CD4-positive, CD25-positive, alpha-beta regulatory T cell (primary cell): ENCODE measurements at places on chromosomes 1 and 21. TPM values are rescaled to one million over a fixed set of nuclear protein-coding genes. Genes with fewer than 3 reads are reported as not detected.

DNA sequence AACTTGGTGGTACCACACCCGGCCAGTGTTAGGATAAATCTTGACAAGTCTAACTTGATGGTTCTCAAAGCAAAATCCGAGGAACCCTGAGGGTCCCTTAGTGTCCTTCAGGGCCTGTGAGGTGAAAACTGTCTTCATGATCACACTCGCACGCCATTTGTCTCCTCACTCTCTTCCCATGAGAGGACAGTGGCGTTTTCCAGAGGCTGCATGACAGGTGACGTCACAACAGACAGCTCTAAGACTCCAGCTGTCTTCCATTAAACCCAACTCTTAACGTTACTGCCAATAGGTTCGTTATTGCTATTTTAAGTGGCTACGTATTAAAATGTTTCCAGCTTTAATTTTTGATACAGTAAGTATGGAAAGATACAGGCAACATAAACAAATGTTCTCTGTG is 13.8 kb downstream of the CFAP74 start:
- DNase-seq = no peak

- DNase-seq = no peak
Measured at GRCh38 chr1:211479624-211480023, 12.3 kb downstream of the RD3 start.

ZMYM4 gene
- polyA plus RNA-seq = 21.6 TPM

DNA sequence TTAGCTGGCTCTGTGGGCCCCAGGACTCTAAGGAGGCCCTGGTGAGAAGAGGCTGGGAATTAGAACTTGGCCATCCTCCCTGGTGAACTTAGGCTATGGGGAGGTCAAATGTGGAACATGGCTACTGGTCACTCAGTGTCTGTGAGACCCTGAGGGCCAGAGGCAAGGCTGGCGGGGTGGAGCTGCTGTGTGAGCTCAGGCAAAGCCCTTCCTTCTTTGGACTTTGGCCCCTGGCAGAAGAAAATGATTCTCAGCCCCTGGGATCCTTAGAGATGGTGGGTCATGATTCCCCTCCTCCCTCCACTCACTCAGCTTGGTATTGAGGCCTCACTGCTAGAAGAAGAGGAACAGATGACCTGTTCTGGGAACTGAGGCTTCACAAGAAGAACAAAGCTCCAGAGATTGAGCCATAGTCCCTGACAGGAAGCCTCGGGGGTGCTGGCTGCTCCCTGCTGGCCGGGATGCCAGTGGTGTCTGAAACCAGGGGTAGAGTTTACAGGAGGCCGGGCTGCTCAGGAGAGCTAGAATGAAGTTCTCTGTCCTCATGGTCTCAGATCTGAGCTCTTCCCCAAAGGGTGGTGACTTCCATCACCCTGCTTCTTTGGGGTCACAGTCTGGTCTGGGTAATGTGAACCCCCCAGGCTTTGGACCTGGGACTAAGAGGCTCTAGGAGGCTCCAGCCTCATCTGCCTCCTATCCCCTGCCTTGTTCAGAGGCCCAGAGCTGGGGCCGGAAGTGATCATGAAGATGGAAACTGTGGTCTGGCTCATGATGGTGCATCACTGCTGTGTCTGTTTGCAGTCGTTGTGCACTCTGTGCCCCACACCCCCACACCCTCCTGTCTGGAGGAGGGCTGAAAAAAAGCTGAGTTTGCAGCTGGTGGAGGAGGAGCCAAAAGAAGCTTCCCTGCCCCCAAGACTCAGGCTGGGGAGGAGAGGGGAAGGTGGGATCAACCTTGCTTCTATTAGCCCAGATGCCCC is 905 bp downstream of the BTBD19 start:
- peak; percentile 82 for DNase-seq

DNA sequence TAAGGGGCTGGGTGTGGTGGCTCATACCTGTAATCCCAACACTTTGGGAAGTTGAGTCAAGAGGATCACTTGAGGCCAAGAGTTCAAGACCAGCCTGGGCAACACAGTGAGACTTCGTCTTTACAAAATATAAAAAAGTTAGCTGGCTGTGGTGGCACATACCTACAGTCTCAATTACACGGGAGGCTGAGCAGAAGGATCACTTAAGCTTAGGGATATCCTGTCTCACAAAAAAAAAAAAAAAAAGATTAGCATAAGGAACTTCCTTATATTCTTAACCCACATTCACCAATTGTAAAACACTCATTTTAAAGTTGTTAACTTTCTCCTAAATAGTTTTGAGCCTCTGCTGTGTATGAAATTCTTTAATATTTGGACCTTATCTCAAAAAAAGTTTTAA is 53.1 kb downstream of the ABCD3 start:
- no peak for DNase-seq

RNF2 gene
- polyA plus RNA-seq = 25.4 TPM

- DNase-seq = peak; percentile 57
Measured at GRCh38 chr1:246492611-246493245, 14.4 kb downstream of the SMYD3 start.

AIRE gene
- polyA plus RNA-seq = 0.09 TPM

DNA sequence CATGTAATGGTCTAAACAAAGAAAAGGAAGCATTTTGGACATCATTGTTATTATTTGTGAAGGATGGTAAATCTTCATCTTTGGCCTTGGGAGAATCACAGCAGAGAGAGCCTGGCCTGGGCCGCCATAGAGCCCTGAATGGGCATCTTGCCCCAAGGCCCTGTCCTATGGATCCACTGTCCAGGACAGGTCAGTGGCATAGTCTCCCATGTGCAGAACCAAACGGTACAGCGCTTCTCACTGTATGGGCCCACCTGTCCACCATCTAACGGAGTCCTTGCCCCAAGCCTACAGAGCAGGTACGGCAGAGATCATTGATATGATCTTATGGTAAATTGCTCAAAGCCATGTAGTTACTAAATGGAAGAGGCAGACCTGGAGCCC is 185.7 kb downstream of the FOXD2 start:
- no peak for DNase-seq

DNA sequence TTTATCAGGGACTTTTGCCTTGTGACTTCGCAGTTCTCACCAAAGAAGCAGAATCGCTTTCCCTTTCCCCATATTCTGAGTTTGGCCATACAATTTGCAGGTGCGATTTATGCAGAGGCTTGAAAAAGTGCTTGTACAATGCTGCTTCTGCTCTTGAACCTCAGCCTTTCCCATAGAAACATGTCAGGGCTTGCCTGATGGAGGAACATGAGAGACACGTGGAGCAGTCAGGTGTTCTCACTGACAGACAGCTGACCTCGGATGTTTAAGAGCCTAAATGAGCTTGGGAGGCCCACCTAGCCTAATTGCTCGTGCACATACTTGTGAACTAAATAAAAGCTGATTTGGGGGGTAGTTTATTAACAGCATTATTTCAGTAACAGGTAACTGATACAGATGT is 290.0 kb downstream of the S1PR1 start:
- no peak for DNase-seq

DNA sequence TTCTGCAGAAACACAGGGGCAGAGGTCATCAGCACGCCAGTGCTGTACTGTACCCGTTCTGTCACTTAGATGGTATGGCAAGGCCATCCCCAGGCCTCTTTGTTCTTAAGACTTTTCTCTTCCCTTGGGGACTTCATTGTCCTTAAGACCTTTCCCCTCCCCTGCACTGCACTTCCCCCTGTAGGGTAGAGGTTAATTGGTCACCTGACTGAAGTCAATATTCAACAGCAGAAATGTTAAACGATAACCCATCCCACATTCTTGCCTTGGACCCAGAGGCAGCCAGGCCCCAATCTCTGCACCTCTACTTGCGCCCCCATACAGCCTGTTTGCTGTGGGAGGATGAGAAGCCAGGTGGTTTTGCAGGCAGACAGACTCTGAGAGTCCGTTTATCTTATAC is 10.2 kb downstream of the PHGDH start:
- DNase-seq = no peak

- no peak for DNase-seq
Measured at GRCh38 chr1:85090225-85090624, 41.9 kb upstream of the MCOLN3 start.

- DNase-seq = no peak
Measured at GRCh38 chr1:221522529-221522940, 219.4 kb downstream of the DUSP10 start.

LHX8 gene
- not detected for polyA plus RNA-seq

FALEC gene
- not detected for polyA plus RNA-seq

- DNase-seq = no peak
Measured at GRCh38 chr1:151336556-151336955, 9.3 kb upstream of the PI4KB start.

DNA sequence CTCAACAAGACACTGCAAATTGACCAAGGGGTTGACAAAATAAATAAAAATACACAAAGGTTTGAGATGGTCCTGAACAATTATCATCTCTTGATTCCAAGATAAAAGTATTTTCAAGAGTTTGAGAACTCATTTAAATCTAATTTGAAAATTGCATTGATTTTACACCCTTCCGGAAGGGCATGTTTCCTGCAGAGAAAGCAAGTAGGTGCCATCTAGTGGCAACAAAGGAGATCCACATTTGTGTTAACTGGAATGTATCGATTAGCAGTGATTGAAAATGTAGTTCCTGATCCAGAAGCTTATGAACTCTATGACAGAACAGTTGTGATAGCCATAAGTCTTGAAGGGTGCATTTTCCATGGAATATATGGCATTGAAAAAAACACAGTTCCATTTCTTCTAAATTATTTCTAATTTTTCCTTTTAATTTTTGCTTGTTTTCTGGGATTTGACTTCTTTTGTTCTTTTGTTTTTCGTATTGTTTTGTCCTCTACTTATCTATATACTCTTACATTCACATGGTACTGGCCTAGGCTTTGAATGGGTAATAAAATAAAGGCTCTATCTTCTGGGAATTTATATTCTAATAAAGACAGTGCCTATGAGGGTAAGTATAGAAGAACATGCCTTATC is 143.7 kb downstream of the DNM3 start:
- DNase-seq = peak; percentile 46

GRCh38 chr1:114033961-114034360 is 54.7 kb downstream of the OLFML3 start:
- DNase-seq = no peak

GRCh38 chr1:62307895-62308492 is 11.2 kb downstream of the KANK4 start:
- DNase-seq = no peak

SPATA45 gene
- polyA plus RNA-seq = not detected

ZNF692 gene
- polyA plus RNA-seq = 6.0 TPM

- DNase-seq = no peak
Measured at GRCh38 chr1:60848583-60849188, 233.7 kb upstream of the NFIA start.

TMEM200B gene
- not detected for polyA plus RNA-seq

GRCh38 chr1:175148068-175148467 is 44.5 kb downstream of the KIAA0040 start:
- DNase-seq = no peak

HCRTR1 gene
- polyA plus RNA-seq = not detected

DNA sequence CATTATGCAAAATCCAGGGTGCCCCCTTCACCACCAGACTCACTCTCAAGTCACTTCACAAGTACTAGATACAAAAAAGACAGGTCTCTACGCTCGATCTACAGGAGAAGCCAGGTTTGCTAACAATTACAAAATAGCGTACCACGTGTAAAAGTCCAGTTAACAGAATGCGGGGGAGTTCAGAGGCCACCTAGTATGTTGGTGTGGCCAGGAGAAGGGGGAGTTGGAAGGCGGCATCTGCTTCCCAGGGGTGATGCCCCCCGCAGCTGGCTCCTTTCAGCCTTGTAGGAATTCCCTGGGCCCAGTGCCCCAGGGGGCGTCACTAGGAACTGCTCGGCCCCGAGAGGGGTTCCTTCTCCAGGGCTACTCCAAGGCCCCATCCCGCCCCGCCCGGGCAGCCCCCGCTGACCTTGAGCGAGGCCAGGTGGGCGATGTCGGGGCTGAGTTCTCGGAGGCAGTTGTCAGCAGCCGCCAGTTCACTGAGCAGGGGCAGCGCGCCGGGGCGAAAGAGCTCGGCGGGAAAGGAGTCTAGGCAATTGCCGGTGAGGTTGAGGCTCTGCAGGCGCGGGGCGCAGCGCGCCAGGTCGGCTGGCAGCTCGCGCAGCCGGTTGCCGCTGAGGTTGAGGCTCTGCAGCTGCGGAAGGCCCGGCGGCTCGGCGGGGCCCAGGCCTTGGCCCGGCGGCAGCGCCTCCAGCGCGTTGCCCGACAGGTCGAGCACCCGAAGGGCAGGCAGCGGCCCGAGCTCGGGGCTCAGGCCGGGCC is 664 bp downstream of the LRRC47 start:
- peak; percentile 38 for DNase-seq

DNA sequence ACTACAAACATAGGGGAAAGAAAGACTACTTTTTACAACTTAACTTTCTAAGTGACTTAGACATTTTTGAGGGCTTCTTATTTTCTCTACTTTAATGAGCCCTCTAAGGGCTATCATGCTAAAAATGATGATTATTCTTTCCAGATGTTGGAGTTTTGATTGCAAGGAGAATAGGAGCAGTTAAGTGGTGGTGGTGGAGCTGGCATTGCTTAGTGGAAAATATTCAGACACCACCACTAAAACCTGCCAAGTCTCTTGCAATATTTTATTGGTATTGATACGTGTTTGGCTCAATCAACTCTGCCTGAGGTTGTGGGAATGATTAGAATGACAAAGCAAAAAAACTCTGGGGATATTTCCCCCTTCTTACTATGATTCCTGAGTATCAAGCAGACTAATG is 82.6 kb upstream of the PTGFR start:
- DNase-seq = no peak

GRCh38 chr1:201563941-201564340 is 25.0 kb downstream of the NAV1 start:
- DNase-seq = no peak

- DNase-seq = no peak
Measured at GRCh38 chr1:6928106-6928885, 143.0 kb downstream of the CAMTA1 start.

TAS1R3 gene
- 0.06 TPM for polyA plus RNA-seq

DNA sequence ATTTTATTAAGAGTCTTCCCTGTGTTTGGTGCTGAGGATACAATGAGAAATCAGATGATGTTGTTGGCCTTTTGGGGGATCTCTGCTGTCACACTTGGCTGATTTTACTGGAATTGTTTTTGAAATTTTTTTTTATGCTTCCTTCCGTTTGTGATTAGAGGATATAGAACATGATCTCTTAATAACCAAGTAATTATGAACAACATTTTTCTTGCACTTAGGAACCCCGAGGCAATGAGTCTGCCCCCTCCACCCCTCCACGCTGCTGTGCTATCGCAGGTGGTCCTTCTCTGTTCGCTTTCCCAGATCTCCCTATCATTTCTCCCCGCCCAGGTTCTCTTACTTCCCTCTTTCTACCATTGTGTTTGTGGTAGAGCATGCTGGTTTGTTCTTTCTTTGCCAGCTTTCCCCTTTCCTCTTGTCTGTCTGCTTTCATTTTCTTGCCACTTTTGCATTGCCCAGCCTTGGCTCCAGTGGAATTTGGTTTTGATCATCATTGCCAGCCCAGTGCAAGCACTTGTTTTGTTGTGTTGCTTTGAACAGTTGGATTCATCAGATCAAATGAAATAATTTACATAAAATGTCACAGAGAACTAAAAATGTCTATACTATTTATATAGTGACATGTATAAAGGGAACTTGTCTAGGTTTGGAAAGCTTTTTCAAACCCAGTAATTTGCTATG is 73.1 kb upstream of the SCCPDH start:
- no peak for DNase-seq

- no peak for DNase-seq
Measured at GRCh38 chr21:46125846-46126301, 28.0 kb downstream of the COL6A2 start.

GRCh38 chr1:62318320-62318755 is 896 bp downstream of the KANK4 start:
- no peak for DNase-seq

GRCh38 chr21:32645261-32646182 is 33.3 kb upstream of the CFAP298 start:
- no peak for DNase-seq
